ENCODE measurements at places on chromosomes 5 and 9.
A peak's percentile ranks its signal among the peaks of the same experiment; 100 is the strongest.

GRCh38 chr5:177309351-177310191, 2.1 kb downstream of the MXD3 start:
- peak; percentile 93 for DNase-seq

DNA sequence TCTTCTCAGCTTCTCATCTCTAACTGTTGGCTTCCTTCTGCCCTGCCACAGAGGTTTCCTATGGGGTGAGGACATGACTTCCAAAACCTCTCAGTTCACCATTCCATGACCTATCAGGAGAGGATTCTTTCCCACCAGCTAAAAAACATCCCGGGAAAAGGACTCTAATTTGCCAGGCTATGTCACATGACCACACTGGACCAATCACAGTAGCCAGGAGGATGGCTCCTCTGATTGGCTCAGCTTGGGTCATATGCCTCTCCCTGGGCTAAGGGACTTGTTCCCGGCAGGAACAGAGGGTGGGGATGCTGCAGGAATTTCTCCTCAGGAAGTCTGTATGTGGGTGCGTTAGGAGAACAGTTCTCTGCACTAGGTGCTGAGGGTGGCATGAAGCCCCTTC, 40.3 kb upstream of the XPA start:
- DNase-seq, result peak; percentile 25

DNA sequence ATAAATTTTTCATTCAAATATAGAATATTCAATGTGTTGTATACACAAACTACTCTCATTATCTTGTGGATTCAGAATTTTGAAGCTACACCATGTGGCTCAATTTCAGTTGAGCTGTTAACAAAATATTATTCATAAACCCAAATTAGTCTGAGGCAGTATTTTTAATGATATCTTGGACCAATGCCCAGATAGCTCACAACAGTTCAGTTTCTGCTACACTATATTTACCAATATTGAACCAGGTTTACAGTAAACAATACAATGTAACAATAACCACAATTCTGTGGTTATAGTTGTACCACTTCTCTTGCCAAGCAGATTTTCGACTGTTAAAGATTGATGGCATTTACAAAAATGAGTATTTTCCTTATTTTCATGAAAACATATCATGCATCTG, 99.9 kb downstream of the SSBP2 start:
- DNase-seq, result peak; percentile 19

DNA sequence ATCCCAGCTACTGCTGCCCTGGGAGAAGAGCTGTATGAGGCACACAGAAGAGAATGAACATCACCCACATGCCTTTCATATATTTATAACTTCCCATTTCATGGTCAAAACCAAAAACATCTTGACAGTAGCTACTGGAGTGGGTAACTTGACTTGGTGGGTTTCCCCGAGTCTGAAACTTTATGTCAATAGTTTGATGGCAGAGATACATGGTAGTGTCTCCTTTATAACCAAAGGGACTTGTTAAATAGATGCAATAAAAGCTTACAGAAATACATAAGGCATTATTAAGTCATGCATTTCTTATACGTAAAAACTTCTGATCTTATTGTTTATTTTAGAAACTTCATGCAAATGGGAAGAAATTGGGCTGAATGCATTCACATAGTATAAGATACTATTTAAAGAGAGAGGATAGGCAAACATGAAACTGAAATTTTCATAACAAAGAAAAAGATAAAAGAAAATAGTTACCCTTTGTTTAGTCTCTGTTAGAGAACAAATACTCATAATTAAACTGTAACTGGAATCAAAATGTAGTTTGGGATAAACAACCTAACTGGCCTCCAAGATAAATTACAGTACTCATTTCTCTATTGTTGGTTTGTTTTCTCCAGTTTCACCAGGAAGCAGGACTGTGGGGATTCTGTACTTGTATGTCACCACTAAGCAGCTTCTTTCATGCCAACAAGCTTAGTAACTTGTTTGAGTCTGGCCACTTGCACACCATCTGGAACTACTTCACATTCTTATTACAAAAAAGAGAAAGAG, 459.3 kb upstream of the MEF2C start:
- peak; percentile 84 for DNase-seq

- no peak for DNase-seq
These were observed 225.2 kb downstream of the WDR70 start for GRCh38 chr5:37604290-37604689.

- no peak for DNase-seq
These were observed 72.2 kb downstream of the C9orf50 start for GRCh38 chr9:129548571-129549135.

GRCh38 chr9:127096208-127096607, 26.2 kb downstream of the ANGPTL2 start:
- no peak for DNase-seq

DNA sequence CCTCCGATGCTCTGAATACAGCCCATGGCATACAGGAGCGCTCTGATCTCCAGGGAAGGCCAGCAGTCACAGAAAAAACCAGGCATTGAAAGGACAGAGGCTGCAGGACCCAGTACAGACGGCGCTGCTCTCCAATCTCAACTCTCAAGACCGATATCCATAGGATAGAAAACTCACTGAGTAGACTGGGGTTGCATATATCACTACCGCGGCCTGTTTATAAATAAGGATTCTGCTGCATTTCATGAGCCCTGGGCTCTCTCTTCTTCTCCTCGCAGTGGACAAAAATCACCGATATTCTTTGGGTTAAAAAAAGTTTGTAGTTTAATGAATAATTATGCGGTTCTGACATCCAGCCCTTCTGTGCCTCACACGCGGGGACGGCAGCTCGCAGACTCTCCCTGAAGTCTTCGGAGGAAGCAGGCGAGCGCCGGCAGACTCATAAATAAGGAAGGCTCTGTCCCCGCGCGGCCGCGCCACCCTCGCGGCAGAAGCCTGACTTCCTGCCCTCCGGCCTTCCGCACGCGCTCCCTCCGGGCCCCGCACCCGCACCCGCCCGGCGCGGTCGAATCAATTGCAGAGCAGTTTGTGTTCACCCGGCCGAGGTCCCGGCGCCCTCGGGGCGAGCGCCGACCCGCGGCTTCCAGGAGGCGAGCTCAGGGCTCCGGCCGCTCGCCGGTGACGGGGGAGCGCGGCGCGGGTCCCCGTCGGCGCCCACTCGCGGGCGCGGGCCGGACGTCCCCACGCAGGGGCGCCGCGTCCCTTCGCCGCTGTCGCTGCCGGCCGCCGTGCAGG, at the start of gene FAM78A:
Gene FAM78A (minus strand): TSS at position 417 of the 795 bp plus-strand sequence. CDS start 331 bp downstream, at position 86.
- DNase-seq, result no peak

GRCh38 chr9:76415731-76416130, 21.5 kb upstream of the RFK start:
- DNase-seq, result peak; percentile 45

DNA sequence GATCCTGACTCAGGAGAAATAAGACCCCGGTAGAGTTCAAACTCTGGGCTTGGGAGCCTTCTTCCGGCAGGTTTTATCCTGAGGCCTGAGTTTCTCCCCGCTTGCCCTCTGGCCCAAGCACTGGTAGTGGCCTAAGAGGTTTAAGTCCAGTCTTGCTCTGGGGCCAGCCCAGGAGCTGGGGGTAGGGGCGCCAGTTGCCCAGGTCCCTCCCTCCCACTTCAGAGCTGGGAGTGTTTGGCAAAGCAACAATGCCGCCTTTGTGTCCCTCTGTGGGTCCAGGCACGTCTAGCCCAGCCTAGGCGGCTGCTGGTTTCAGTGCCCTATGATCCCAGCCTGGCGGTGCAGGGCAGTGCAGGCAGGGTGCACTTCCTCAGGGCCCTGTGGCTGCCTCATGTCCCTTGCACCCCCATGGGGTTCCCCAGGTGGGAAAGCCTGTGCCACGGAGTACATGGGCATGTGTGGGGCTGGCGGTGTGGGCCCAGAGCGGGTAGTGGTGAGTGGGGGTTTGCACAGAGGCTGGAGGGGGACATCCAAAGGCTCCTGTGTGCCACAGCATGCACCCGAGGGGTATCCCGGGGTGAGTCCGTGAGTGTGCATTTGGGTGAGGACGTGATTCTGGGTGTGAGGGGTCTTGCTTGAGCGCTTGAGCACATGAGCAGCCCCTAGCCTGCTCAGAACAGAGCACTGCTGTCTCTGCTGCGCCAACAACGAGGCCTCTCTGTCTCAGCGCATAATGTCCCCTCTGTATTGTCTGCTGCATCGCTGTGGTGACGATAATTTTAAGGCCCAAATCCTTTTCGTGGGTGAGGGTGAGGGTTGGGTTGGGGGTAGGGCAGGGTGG, 61.7 kb upstream of the PSD2 start:
- DNase-seq, result no peak

DNA sequence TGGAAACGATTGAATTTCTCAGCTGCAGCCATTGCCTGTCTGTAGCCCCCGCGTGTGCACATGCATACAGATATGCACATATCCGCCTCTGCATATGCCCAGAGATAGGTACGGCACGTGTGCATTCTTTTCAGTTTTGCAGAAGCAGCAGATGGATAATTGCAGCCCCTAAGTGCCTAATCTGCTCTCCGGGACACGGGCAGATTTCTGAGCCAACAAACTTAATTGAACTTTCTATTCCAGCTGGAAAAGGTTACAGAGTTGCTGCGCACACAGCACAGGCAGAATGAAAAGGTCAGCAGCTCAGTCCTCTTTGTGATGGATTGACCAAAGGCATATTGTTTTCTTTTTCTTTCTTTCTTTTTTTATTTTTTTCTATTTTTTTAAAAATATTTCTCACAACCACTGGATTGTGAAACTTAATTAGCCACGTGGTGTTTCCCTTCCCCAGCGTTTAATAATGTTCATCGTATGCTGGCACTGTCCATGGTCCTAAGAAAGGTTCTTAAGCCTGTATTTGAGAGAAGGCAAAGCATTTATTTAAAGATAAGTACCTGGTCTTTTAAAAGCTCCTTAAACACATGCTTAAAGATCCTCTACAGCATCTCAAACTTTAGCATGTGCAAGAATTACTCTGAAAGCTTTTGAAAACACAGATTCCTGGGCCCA, 270.2 kb upstream of the BRINP1 start:
- DNase-seq, result no peak
